Stimulated activated CD4-positive, alpha-beta T cell treated with anti-CD3 and anti-CD28 coated beads, Interleukin-15, amount 100 ng/mL, for 24 hours (primary cell): ENCODE measurements at places on chromosomes 16 and 17.

- DNase-seq: no peak
Observed at GRCh38 chr17:49734515-49735490, 27.0 kb upstream of the SLC35B1 start.

DNA sequence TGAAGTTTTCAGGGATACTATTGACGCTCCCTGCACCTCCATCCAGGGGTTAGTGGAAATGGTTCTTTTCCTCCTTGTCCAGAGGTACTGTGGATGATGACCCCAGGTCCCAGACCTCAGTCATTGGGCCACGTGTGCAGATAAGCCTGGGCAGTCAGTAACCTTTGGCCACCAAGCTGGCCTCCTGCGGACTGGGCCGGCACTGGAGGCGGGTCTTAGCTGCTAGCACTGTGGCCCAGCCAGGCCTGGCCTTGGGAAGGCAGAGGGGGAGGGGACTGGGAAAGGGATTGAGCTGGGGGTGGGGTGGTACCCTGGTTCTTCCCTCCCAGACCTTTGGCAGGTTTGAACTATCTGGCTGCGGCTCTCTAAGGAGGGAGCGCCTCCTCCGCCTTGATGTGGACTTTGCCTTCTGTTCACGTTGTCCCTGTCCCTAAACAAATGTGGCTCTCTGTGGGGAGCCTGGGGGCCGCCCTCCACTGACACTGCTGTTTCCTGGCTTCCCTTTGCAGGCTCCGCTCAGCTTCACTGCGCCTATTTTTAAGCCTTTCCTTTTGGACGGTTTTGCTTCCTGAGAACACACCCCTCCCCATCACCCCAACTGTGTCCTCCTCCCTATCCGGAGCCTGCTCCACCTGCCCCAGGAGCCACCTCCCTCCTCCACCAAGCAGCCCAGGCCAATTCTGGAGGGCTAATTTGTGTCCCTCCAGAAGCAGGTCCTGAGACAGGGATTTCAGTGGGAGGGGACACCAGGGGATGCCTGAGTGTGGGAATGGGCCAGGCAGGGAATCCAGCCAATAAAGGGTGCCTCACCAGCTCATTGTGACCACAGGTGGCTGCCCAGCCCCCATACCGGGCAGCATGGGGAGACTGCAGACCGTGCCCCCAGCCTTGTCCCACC, 251.9 kb downstream of the SEC14L1 start:
- no peak for DNase-seq

- DNase-seq: no peak
Observed at GRCh38 chr16:73034374-73034773, 13.6 kb downstream of the ZFHX3 start.

DNA sequence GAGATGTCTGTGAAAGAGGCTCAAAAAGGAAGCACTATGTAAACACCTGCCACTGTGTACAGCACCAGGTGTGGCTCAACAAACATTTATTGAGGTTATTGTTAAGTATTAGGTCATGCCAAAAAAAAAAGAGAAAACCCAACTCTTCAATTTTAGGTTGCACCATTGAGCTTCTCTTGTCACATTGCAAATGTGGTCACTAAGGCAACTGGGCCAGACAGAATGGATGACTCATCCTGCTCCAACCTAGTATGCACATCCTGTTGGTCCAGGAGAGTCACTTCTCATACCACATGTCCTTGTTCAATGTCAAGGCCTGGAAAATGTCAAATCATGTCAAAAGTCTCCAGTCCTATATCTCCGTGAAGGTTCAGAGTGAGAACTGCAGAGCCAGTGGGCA, 25.0 kb downstream of the HOXB1 start:
- DNase-seq: peak; percentile 43

GRCh38 chr16:1119766-1120576, 23.9 kb upstream of the C1QTNF8 start:
- DNase-seq: no peak
